ENCODE measurements at places on chromosomes 3 and 15. TPM values are rescaled to one million over a fixed set of nuclear protein-coding genes. Genes with fewer than 3 reads are reported as not detected.

DNA sequence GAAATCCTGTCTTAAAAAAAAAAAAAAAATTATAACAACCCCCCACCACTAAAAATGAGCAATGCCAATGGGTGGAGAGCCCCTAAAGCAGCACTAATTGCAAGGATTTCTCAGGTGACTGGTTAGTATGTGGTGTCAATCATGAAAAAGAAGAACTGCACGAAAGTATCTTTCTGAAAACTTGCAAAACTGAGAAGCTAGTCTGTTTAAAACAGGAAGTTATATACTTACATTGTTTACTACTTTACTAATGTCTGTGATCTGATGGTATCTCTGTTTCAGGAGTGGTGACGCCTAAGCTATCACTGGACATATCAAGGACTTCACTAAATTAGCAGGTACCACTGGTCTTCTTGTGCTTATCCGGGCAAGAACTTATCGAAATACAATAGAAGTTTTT is at the start of gene CCR3:
Gene CCR3 (plus strand): TSS at position 341 of the 400 bp plus-strand sequence. CDS start 22,699 bp downstream, outside the sequence.
- no peak within 1 kb of the TSS for H3K27ac ChIP-seq
- no peaks in the 10 kb centered on the region for H3K36me3 ChIP-seq
- H3K4me1 ChIP-seq, result no peaks in the 10 kb centered on the region
- no peak within 1 kb of the TSS for H3K4me3 ChIP-seq
- no peak for DNase-seq
- peaks cover 38% of the 10 kb centered on the region for H3K27me3 ChIP-seq

GRCh38 chr3:43921056-43921648 is 230.4 kb downstream of the ABHD5 start:
- H3K27me3 ChIP-seq, result peaks cover 35% of the 10 kb centered on the region
- H3K27ac ChIP-seq, result no peak overlapping the region
- peaks cover 5% of the 10 kb centered on the region for H3K4me1 ChIP-seq
- DNase-seq, result no peak
- no peak overlapping the region for H3K4me3 ChIP-seq

The COPB2 gene
- 164 TPM for total RNA-seq

DNA sequence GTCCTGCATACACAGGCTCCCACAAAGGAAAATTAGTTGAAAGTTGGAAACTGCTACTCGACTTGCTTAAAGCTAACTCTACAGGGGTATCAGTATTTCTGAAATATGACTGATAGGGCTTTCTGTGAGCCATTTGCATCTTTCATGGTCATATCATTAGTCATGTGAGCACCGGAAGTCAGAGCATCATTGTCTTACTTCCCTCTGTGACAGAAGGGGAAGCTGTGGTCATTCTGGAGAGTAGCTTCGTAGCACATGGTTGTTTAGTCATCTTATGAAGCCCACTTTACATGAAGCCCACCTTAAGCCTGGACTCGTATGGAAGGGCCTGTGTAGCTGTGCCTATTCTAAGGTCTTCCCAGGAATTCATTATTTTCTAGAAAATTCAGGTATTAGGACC is 69.0 kb downstream of the COL6A5 start:
- DNase-seq, result no peak
- H3K36me3 ChIP-seq, result no peaks in the 10 kb centered on the region
- H3K27ac ChIP-seq, result no peak overlapping the region
- peaks cover 5% of the 10 kb centered on the region for H3K4me1 ChIP-seq

The CPLX3 gene
- not detected for total RNA-seq

DNA sequence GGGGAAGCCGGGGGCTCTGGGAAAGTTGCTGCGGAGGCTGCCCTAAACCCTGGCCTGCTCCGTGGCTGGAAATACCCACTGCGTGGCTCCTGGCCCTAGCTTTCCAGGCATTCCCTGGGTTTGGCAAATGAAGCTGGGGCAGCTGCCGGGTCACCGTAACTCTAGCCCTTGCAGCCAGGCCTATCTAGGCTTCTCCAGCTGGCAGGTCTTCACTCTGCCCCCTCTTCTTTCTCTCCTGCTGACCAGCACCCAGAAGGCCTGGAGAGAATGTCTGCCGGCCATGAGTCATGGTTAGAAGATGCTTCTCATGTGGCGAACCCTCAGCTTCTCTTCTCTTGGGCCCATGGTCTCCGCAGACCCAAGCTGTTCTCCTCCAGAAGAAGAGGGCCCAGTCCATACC is 5.6 kb upstream of the DLL4 start:
- H3K27me3 ChIP-seq, result peaks cover 72% of the 10 kb centered on the region
- peaks cover 9% of the 10 kb centered on the region for H3K4me1 ChIP-seq
- no peak for DNase-seq
- H3K4me3 ChIP-seq, result no peak overlapping the region
- H3K27ac ChIP-seq, result no peak overlapping the region

DNA sequence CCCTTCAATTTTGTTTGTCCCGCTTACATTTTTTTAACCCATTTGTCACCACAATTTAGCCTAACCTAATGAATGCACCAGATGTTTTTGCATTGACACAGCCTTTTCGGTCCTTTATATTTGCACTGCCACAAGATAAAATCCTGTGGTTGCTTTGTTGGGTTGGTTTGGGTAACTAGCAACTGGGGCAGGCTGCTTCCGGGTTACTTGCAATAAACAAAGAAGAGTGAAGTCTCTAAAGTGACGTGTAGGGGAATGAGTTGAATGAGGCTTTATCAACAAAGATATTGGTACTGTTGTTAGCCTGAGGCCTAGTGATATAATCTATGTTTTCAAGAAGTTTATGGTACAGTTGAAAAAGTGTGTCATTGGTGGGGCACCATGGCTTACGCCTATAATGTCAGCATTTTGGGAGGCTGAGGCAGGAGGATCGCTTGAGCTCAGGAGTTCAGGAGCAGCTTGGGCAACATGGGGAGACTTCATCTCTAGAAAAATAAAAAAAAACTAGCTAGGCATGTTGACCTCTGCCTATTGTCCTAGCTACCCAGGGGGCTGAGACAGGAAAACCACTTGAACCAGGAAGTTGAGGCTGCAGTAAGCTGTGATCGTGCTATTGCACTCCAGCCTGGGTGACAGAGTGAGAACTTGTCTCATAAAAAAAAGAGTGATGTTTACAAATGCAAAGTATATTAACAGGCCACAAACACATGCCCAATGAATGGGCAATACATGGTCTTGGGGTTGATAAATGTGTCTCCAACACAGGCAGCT is 121.8 kb downstream of the OXSM start:
- no peaks in the 10 kb centered on the region for H3K36me3 ChIP-seq
- no peaks in the 10 kb centered on the region for H3K27me3 ChIP-seq
- no peak overlapping the region for H3K4me3 ChIP-seq
- no peak overlapping the region for H3K27ac ChIP-seq
- no peak for DNase-seq

- H3K36me3 ChIP-seq, result no peaks in the 10 kb centered on the region
- H3K27me3 ChIP-seq, result no peaks in the 10 kb centered on the region
Observed at GRCh38 chr3:177338697-177339219, 141.5 kb upstream of the TBL1XR1 start.

DNA sequence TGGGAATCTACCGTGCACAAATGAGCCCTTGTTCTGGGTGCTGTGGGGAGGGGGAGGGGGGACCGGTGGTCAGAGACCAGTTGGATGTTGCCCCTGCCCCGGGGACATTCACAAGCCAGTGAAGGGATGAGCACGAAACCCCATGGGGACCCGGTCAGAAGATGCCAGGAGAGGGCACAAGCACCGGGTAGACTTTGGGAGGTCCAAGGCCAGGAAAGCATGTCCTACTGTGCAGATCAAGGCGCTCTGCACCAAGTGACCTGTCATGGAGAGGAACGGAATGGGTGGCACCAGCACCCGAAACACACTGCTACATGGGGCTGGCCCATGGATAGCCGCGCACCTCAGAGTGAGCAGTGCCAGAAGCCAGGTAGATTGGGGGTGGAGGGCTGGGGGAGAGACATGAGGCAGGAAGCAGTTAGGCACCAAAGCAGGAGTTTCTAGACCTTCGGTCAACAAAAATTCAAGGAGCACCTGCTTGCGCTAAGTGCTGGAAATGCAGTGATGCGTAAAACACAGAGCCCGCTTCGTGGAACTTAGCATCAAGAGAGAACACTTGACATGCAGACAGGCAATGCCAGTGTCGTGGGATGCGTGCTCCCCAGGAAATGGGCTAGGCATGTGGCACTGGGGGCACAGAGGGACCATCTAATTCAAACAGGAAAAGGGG is 99.1 kb downstream of the CPN2 start:
- DNase-seq, result no peak
- peaks cover 66% of the 10 kb centered on the region for H3K4me1 ChIP-seq

DNA sequence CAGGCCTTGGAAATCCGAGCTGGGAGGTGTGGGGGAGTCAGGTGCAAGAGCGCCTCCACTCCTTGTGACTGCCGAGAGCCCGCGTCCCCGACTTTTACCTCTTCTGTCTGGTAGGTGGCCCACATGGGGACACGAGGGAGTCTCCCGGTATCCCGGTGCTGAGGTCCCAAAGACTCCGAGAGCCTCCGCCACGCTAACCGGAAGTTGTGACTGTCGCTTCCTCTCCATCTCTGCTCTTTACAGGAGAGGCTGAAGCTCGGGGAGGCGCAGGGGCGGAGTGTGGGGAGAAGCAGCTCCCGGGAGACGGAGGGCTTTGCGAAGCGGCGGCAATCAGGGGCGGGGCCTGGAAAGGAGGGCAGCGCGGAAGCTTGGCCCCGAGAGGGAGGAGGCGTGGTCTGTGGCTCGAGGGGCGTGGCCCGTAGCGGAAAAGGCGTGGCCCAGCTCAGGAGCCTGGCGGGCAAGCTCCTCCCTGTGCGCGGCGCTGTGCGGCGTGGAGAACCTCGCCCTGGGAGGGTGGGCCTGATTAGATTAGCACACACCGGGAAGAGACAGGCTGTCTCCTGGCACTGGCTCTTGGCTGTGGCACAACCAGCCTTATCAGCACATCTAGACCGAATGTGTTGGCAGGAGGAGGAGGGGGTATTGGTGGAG is 143.9 kb downstream of the GABRB3 start:
- H3K27ac ChIP-seq, result no peak overlapping the region
- peak overlapping the region; percentile 73 for H3K4me3 ChIP-seq
- peaks cover 3% of the 10 kb centered on the region for H3K27me3 ChIP-seq
- H3K4me1 ChIP-seq, result peaks cover under 1% of the 10 kb centered on the region

DNA sequence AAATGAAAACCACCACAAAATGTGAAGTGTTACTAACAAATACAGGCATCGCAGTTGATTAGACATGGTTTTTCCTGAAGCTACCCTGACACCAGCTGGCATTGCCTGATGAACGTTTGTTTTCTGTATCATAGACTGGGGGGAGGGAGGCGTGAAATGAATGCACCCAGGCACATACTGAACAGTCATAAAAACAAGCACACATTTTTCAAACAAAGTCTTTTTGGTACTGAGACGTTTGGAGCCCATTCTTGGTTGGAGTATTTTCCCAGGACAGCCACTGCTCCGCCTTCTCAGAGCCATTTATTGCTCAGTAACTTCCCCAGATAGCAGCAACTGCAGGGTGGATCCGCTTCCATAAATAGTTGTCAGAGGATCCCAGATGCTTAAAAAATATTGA is 52.4 kb downstream of the KLF13 start:
- peaks cover 9% of the 10 kb centered on the region for H3K36me3 ChIP-seq
- H3K27me3 ChIP-seq, result no peaks in the 10 kb centered on the region
- H3K4me3 ChIP-seq, result no peak overlapping the region
- H3K4me1 ChIP-seq, result peaks cover 8% of the 10 kb centered on the region
- H3K27ac ChIP-seq, result no peak overlapping the region
- DNase-seq, result no peak

DNA sequence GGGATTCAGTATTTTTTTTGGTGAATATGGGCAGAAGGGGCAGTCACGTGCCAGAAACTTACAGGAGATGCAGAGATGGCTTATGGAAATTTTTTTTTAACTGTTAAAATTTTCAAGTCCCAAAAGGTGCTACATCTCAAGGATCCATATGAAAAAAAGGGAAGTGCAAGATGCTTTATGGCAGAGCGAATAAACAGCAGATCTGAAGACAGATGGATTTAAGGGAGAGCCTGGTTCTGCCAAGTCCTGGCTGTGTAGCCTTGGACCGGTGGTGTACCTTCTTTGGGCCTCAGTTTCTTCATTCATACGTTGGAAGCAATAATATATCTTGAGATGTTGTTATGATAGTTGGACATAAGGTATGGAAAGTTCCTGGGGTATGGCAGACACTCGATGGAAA is 91.5 kb upstream of the ARRDC4 start:
- DNase-seq, result no peak
- no peak overlapping the region for H3K4me3 ChIP-seq
- no peaks in the 10 kb centered on the region for H3K36me3 ChIP-seq
- H3K27ac ChIP-seq, result no peak overlapping the region
- no peaks in the 10 kb centered on the region for H3K27me3 ChIP-seq
- H3K4me1 ChIP-seq, result no peaks in the 10 kb centered on the region

- no peaks in the 10 kb centered on the region for H3K4me1 ChIP-seq
- H3K4me3 ChIP-seq, result no peak overlapping the region
- H3K36me3 ChIP-seq, result no peaks in the 10 kb centered on the region
- no peak overlapping the region for H3K27ac ChIP-seq
- DNase-seq, result no peak
Observed at GRCh38 chr3:95613993-95614392, 1200.4 kb upstream of the EPHA6 start.

- DNase-seq, result no peak
- no peaks in the 10 kb centered on the region for H3K36me3 ChIP-seq
- H3K27me3 ChIP-seq, result peaks cover 4% of the 10 kb centered on the region
- no peak overlapping the region for H3K4me3 ChIP-seq
Observed at GRCh38 chr3:73508330-73508954, 116.3 kb downstream of the PDZRN3 start.

DNA sequence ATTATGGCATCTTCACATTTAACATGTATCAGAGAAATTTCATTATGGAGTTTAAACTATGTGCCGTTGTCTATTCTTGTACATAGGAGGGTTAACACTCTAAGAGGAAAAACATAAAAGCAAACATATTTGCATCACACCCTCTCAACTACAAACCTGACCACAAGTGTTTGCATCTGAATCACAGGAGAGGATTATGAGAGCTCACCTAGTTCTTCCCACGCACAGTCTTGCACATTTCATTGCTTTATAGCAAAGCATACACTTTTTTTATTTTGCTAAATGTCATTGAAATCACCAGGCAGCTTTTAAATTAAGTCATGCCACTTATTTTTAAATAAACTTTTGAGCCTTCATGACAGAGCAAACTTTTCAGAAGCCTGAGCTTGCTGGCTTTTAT is 12.5 kb downstream of the TRAT1 start:
- H3K4me3 ChIP-seq, result no peak overlapping the region
- no peak overlapping the region for H3K27ac ChIP-seq
- DNase-seq, result no peak

- no peaks in the 10 kb centered on the region for H3K27me3 ChIP-seq
- peaks cover 10% of the 10 kb centered on the region for H3K4me1 ChIP-seq
- no peak overlapping the region for H3K27ac ChIP-seq
- H3K36me3 ChIP-seq, result peaks cover 39% of the 10 kb centered on the region
- DNase-seq, result no peak
- no peak overlapping the region for H3K4me3 ChIP-seq
Observed at GRCh38 chr3:37330466-37330865, 156.1 kb upstream of the LRRFIP2 start.

DNA sequence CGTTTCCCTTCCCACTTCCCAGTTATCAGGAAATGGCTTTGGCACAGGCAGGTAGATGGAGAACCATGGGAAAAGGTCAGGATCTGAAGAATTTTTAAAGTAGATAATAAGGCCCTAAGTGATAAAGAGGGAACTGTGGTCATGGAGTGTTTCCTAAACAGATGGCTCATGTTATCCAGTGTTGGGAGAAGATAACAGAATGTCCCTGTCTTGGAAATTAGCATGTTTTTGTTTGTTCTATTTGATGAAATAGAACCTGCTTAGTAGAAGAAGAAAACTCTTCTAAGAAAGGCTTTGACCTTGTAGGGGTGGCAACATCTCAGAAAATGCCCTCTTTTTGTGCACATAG is 8.8 kb downstream of the LRRC3B start:
- H3K4me1 ChIP-seq, result no peaks in the 10 kb centered on the region
- DNase-seq, result no peak
- H3K27me3 ChIP-seq, result peaks cover 21% of the 10 kb centered on the region
- no peak overlapping the region for H3K4me3 ChIP-seq
- no peaks in the 10 kb centered on the region for H3K36me3 ChIP-seq
- no peak overlapping the region for H3K27ac ChIP-seq
